ENCODE measurements at places on chromosomes 2 and 18.

- DNase-seq: no peak
Measured at GRCh38 chr18:59159986-59160385, 20.3 kb downstream of the SEC11C start.

GRCh38 chr2:198252472-198252871 is 448.1 kb downstream of the PLCL1 start:
- DNase-seq: no peak

DNA sequence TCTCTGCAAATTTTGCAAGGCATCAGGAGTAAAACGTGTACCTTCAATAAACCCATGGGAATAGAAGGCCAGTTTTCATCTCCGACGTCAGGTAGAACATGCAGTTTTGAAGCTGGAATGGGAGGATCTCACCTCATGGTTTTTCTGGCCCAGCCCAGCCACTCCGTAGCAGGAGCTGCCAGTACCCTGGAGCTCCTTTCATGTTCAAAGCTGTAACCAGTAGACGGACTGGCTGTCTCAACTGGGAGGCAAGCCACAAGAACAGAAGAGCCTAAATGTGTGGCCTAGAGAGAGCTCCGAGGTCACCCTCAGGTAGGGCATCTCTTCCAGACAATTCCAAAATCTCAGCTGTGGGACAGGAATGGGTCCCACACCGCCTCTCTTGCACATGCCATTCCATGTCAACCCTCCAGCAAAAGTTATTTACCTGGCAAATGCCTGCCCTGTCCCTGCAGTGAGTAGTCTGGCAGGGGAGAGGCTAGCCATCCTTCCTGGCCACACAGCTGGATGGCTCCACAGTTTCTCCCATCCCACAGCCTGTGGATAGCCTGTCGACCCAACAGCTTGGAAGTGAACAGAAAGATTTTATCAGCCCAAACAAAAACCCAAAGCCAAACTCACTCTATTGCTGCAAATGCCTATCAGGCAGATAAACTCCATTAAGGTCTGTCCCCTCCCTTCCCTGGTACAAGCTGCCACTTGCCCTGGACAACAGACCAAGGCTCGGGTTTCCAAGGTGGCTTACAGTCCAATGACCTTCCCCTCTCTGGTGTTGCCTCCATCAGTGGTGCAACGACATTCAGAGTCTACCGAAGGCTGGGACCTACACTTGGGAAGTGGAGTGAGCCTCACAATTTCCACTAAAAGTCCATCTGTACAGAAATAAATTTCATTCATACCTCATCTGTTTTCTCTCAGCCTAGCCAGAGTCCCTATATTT is 27.8 kb downstream of the CRACDL start:
- no peak for DNase-seq

- no peak for DNase-seq
Measured at GRCh38 chr18:38602341-38602740, 1036.7 kb upstream of the CELF4 start.

GRCh38 chr18:7575465-7576028 is 8.4 kb downstream of the PTPRM start:
- DNase-seq: no peak

Data from activated naive CD4-positive, alpha-beta T cell treated with anti-CD3 and anti-CD28 coated beads, Interleukin-2, amount 10 ng/mL, durations not matched to agents 7 days and 5 days (primary cell).